ENCODE measurements at places on chromosomes 1 and 21.

DNA sequence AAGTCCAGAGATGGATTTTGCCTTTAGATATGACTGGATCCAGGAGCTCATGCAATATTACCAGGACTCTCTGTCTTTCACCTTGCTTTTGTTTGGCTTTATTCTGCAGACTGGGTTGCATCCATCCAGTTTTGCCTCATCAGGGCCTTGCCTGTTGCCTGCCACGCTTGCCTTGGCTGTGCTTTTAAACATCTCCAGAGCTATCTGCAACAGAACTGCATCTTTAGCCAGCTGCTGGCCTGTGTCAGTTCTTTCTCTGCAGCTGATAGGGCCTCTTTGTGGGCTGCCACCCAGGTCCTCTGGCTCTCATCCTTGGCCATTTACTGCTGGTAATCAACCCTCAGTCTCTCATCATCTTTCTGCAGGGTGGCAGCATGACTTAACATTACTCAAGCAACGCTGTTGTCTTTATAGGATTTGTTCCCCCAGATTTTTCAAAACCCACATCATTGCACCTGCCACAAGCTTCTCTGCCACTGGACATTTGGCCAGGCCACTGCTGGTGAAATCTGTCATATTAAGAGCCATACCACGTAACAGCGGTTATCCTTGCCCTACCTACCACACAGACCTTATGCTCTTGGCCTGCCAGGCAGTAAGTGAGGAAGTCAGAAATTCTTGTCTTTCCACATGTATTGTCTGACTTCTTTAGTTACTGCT is 24.4 kb upstream of the HUNK start:
- DNase-seq: no peak

DNA sequence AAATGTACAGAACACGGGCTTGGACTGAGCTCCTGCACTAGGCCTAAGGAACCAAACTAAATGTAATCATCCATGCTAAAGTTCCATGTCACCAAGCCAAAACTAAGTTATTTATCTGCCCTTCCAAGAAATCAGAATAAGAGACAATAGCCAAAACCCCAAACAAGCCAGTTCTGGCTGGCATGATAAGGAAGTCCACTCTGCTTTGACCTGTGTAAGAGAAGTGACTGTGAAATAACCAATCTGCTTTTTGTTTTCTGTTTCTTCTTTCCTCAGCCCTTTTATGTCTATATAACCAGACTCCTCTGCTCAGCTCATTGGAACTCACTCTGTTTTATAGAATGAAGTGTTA is 15.1 kb downstream of the PLPPR5 start:
- DNase-seq: no peak

GRCh38 chr1:29972421-29973053 is 736.2 kb downstream of the PTPRU start:
- no peak for DNase-seq

DNA sequence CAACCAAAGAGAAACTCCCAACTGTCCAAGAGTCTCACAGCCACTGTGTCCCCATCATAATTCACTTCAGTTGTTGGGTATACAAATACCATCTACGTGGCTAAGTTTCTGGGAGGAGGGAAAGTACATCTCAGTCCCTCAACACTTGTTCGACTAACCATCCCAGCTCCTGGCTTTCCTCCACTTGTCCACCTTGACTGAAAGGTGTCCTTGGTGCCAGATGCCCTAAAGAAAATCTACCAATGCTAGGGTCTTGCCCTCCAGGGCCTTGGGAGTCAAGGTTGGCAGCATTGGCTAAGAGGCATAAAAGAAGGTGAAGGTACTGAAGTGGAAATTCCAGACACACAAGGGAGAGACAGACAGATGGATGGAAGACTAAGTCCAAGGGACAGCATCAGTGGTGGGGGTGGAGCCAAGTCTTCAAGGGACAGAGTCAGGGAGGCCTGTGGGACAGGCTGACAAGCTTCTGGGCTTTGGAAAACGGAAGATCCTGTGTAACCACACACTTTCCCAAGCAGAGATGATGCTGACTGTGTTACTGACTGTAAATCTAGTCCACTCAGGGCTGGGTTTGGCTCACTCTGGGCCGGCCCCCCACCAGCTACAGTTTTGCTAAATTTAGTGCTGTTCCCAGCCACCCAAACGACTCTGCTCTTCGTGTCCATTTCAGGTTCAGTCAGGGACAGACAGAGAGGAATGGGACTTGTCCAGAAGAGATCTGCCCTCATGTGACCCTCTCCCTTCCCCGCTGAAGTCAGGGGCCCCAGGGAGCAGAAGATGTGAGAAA is 60.1 kb downstream of the CD34 start:
- DNase-seq: no peak

DNA sequence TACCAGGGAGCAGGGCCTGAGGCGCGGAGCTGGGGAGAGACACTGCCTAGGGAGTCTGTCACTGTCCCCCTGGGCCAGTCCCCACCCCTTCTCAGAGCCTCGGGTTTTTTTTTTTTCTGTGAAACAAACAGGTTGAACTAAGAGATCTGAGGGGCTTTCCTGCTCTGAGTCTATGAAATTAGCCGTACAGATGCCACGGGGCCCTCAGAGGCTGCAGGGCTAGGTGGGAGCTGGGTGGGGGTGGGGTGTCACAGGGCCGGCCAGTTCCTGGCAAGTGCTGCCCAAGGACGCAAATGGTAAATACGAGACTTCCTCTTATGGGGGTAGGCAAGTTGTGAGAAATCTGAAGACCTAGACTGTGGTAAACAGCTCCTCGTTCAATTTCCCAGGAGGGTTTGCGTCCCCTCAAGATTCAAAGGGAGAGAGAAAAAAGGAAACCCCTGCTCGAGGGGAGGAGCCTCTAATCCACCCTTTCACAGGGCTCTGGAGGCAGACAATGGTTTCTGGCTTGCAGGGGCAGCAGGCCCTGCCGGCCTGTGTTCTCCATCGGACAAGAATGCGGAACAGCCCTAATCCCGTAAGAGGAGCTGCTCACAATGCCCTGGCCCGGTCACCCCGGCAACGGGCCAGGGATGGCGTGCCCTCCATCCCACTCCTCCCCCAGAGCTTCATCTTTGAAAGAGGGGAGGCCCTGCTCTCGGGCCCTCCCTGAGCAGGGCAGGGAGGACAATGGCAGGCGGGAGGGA is 7.8 kb downstream of the NUAK2 start:
- no peak for DNase-seq

DNA sequence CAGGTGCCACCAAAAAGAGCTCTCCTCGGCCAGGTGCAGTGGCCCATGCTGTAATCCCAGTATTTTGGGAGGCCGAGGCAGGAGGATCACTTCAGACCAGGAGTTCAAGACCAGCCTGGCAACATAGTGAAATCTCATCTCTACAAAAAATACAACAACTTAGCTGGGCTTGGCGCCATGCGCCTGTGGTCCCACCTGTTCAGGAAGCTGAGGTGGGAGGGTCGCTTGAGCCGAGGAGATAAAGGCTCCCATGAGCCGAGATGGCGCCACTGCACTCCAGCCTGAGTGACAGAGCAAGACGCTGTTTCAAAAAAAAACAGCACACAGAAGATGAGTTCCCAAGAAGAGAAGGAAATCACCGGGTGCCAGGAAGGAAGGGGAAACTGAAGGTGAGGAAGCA is 67.0 kb downstream of the CHD5 start:
- no peak for DNase-seq

GRCh38 chr1:18773753-18774152 is 85.7 kb downstream of the TAS1R2 start:
- no peak for DNase-seq

GRCh38 chr1:57204091-57204490 is 219.8 kb downstream of the DAB1 start:
- no peak for DNase-seq

- no peak for DNase-seq
These were observed 4.5 kb upstream of the DHRS3 start for GRCh38 chr1:12622506-12622905.

DNA sequence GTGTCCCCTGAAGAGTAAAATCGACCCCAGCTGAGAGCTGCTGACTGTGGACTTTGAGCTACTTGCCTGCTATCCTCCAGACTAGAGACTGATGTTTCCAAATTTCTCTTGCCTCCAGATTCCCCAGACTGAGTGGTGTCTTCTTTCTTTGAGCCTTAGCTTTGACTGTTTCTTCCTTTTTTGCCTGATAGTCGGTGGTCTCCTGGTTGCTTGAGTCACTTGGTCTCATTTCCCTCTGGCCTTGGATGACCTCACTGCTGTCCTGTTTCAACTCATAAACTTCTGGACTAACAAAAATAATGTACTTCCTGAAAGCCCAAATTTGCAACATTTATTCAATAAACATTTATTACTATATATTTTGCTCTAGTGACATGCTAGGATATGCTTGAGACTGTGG is 52.9 kb upstream of the DIPK1A start:
- DNase-seq: no peak

DNA sequence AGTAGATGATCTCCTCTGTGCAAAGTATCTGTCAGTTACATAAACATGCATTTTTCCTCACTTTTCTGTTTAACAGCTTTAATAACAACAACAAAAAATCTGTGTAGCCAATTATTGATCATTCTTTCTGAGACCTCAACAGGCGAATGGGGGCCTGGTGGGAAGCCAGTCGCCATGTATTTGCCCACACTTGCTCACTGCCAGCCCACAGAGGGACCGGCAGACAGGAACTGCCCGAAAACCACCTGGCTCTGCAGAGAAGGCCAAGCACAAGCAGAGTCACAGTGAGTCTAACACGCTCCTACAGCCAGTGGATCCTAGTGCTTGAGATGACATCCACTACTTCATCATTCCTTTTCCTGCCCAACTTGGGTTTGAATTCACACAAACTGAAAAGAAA is 56.1 kb downstream of the NPHP4 start:
- no peak for DNase-seq

GRCh38 chr1:154614901-154615300 is 6.9 kb upstream of the ADAR start:
- no peak for DNase-seq

DNA sequence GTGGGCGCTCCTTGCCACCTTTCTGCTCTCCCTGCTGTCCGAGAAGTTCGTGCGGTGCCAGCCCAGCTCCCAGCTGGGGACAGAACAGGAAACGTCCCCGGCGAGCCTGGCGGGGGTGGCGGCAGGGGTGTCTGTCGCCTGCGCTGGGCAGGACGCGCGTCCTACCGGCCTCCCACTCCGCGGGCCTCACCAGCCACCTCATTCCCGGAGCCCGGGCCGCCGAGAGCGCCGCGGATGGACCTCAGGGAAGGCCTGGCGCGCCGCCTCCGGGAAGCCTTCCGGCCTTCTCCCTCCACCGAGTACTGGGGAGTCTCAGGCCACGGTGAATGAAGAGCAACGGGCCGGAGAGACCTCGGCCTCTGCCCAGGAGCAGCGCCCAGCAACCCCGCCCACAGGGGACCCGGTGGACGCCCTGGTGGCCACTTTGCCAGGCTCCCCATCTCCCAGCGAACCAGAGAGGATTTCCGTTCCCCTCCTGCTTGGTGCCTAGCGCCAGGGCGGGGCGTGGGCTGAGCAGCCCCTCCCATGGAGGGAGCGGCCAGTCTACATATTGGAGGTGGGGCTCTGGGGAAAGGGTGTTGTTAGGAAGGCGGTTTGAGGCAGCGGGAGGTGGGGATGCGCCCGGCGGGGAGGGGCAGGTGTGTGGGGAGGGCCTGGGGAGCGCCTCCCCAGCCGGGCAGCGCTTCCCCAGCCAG is 9.5 kb upstream of the TNFRSF14 start:
- peak; percentile 69 for DNase-seq

DNA sequence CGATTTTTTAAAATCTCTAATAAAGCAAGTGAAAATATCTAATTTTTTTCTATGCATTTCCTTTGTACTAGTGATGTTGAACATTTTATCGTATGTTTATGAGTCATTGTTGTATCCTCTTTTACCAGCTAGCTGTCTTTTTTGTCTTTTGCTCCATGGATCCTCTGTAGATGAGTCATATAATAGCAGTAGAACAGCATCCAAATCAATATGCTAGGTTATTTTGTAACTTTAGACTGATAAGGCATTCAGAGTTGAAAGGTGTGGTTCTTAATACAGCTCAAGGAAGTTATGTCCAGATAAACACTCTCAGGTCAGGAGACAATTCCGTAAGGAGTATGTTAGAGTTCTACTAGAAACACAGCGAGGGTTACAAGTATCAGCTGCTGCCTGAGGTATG is 31.9 kb downstream of the MAP10 start:
- no peak for DNase-seq

DNA sequence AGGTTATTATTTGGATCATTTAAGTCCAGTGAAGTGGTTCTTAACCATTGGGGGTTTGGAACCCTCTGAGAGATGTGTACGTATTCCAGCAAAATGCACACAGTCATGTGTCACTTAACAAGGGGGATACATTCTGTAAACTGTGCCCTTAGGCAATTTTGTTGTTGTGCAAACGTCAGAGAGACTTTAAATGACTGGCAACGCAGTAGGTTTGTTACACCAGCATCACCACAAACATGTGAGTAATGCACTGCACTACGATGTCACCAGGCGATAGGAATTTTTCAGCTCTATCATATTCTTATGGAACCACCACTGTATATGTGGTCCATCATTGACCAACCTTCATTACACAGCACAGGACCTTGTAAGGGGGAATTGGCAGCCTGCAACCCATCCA is 11.9 kb downstream of the AHCYL1 start:
- DNase-seq: no peak

GRCh38 chr1:94011709-94012595 is 102.7 kb upstream of the GCLM start:
- no peak for DNase-seq

DNA sequence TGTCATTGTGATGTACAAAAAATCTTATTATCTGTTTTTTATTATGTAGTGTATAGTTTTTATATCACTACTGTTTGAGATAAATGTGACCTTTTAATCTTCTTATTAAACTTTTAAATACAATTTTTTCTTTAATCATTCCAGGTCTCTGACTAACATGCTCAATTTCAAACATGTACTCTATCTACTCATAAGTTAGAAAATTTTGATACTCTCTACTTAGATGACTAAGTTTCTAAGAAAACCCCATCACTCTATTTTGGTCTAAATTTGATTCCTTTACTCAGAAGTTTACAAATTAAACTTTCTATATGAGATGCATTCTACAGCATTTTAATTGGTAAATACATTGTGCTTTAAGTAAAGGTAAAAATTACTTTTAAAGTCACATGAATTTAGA is 544.0 kb downstream of the PTBP2 start:
- DNase-seq: no peak

GRCh38 chr1:16430606-16431005 is 6.6 kb downstream of the SPATA21 start:
- DNase-seq: no peak

GRCh38 chr1:96721053-96721415 is 550 bp upstream of the PTBP2 start:
- no peak for DNase-seq

DNA sequence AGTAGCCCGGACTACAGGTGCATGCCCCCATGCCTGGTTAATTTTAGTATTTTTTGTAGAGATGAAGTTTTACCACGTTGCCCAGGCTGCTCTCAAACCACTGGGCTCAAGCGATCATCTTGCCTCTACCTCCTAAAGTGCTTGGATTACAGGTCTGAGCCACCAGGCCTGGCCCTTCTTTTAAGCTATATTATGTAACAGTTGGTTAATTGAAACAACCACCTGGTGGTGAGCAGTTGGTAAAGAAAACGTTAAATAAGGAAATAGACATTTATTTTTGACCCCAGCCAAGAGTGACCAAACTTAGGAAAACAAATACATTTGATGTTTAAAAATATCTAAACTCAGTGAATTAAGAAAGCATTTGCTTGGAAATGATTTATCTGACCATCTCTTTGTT is 12.1 kb upstream of the PDC start:
- no peak for DNase-seq

GRCh38 chr1:198934901-198935305 is 296.1 kb downstream of the PTPRC start:
- no peak for DNase-seq
